ENCODE measurements at places on chromosomes 2 and 18.

- DNase-seq, result no peak
These were observed 52.5 kb upstream of the SLC14A2 start for GRCh38 chr18:45562567-45563479.

- DNase-seq, result no peak
These were observed 117.5 kb upstream of the ZNF521 start for GRCh38 chr18:25469489-25469888.

DNA sequence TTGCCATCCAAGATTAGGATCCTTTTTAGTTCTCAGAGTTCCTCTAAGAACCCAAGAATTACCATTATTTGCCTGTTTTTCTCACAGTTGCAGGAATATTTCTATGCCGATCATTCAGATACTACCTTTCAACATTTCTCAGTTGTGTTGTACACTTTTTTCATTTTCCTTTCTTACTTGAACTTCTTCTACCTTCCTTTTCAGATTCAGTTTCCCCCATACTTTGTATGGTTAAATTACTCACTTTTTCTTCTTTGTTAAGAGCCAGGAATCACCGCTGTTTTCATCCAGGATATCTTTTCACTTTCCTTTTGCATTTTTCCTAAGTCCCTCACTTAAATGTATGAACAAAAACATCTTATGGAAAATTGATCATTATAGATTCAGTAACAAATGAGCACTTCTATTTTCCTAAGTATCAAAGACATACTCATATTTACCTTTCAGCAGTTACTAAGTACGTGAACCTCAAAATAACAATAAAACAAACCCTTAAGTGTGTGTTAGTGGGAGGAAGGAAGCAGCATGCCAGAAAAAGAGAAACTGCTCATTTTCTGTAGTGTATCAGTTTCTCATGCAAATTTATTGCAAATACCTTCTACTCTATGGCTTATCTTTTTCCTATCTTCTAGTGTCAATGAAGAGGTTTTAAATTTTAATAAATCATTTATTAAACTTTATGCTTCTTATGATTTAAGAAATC, 64.3 kb upstream of the STAT1 start:
- DNase-seq, result no peak

GRCh38 chr2:240579771-240580614, 6.5 kb upstream of the CAPN10 start:
- no peak for DNase-seq

DNA sequence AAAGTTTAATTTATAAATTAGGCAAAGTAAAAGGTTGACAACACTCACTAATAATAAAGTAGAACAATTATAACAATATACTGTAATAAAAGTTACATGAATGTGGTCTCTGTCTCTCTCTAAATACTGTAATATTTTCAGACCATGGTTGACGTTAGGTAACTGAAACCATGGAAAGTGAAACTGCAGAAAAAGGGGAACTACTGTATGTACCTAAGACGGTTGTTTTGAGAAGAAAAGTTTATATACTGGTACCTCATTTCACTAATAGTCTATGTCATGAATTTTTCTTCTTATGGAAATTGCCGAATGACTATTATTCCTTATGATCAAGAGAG, 166.7 kb upstream of the ZNF521 start:
- no peak for DNase-seq

GRCh38 chr2:205650931-205651330, 31.4 kb upstream of the NRP2 start:
- DNase-seq, result no peak

DNA sequence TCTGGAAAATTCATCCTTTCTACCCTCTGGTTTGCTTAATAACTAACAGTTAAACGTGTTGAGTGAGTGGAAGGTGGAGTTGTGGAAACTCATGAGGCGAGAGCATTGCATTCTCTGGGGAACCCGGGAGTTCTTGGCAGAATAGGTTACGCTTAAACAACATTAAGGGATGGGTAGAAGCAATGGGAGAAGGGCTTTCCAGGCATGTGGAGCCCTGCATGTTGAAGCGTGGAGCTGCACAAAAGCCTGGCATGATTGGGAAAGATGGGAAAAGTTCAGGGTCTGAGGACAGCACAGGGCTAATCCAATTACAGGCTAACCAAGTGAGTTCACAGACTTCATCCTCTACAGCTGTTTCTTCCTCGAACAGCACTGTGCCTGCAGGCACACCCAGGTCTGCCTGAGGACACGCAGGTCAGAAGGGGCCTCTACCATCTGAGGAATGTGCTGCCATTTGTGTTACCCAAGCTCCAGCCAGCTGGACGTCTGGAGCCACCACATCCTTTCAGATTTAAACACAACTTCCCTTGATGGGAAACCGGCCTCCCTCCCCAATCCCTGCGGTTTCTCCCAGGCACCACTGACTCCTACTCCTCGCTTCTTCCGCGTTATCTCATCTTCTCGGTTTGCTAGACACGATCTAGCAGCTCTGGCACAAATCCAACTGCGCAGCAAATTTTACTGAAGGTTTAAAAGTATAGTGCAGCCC, 164.2 kb downstream of the ANTXR1 start:
- DNase-seq, result no peak

DNA sequence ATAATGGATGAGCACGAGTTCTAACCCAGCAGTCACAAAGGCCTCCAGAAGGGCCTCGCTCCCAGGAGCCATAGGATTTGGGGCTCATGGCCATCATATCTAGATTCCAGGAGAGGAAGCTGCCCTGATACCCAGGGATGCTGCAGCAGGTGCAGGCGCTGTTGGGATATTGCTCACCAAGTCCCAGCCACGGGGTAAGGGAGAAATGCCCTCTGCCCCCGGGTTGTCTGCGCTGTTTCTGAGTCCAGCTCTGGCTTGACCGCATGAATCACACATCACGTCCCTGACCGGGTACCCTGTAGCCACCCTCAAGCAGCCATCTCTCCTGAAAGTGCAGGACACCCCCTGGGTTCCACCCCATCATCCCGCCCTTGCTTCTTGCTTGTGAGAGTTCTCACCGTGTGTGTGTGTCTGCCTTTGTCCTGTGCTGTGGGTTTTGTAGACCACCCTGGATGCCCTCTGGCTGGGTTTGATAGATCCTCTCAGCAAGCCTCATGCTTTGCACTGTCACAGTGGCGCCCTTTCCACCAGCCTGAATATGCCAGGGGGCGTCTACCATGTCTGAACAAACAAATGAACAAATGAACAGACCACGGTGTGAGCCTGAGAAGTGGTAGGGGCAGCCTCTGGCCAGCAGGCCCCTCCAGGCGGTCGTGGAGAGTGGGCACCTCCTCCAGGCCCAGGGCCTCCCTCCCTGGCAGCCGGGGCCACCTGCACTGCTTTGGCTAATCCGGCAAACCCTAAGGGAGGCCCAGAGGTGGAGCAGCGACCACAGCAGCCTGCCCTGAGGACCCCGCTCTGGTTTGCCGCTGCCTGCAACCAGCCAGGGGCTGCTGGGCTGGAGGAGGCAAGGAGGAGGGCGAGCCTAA, 32.1 kb downstream of the ADRA2B start:
- no peak for DNase-seq

- DNase-seq, result no peak
These were observed 266.6 kb downstream of the PDE11A start for GRCh38 chr2:177806025-177806424.

DNA sequence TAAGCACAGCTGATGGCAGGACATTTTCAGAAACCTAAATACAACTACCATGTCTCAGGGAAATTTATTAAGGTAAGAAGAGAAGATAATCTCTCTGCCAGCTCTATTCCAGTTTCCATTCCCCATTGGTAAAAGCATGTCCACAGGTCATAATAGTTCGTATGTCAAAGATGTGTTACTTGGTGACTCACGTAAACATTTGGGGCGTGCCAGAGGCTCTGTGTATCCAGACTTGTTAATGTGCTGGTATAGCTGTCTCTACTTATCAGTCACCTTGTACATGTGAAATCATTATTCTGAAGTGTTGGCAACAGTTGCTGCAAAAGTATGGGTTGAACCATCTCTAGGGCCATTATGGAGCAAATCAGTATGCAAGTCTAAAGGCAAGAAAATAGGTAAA, 1345.1 kb downstream of the SUCLG1 start:
- no peak for DNase-seq

GRCh38 chr2:11056614-11057013, 98.7 kb upstream of the SLC66A3 start:
- DNase-seq, result no peak

DNA sequence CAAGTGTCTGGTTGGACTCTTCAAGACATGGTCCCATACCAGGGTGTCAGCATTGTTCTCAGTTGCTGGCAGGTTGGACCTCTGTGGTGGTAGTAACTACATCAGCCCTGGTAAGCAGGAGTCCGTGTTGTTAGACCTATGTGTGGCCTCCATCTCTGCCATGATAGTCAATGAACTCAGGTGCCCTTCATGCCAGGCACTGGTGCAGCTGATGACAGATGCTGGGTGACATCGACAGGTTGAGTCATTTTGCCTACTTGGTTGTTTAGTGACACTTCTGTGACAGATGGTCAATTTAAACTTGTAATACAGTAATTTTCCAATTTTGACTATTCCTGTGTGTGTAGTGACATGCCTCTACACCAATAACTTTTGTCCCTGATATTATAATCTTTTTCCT, 189.7 kb downstream of the SP3 start:
- DNase-seq, result no peak

DNA sequence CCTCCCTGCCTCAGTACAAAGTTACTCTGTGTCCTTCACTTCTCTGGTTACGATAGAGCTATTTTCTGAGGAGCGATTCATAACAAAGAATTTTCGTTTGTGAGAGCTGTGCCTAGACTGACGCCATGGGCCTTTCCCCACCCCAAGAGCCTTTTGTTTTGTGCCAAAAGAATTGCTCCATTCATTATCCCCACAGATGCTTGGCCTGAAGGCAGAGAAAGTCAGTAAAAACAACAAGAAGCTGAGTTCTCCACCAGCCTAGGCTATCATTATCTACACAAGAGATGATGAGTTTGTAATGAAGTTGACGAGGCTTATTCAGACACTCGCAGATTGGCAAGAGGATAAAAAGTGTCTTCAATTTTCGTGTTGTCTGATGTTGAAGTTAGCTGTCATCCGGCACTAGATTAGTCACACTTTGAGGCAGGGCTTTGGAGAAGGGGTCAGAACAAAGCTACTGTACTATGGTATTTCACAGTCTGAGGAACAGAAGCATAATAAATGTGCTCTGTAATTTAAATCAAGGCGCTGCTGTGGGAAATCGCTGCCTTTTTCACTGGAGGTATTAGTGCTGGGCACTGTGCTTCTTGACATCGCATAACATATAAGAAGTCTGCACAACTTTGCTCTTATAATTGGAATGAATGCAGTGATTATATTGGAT, 278.4 kb upstream of the FIGN start:
- DNase-seq, result no peak
